ENCODE measurements at places on chromosomes 7 and 10. TPM values are rescaled to one million over a fixed set of nuclear protein-coding genes. Genes with fewer than 3 reads are reported as not detected.

- H3K36me3 ChIP-seq, result no peaks in the 10 kb centered on the region
- no peaks in the 10 kb centered on the region for H3K27me3 ChIP-seq
- no peaks in the 10 kb centered on the region for H3K4me1 ChIP-seq
- H3K4me3 ChIP-seq, result no peak overlapping the region
- DNase-seq, result no peak
- no peak overlapping the region for H3K27ac ChIP-seq
Observed at GRCh38 chr7:97580205-97580604, 151.7 kb upstream of the TAC1 start.

- H3K27me3 ChIP-seq, result no peaks in the 10 kb centered on the region
- no peak overlapping the region for H3K4me3 ChIP-seq
Observed at GRCh38 chr7:18004372-18004771, 23.3 kb downstream of the PRPS1L1 start.

GRCh38 chr7:44995555-44996493 is 4.2 kb upstream of the CCM2 start:
- no peak overlapping the region for H3K27ac ChIP-seq
- H3K27me3 ChIP-seq, result no peaks in the 10 kb centered on the region
- H3K4me3 ChIP-seq, result no peak overlapping the region
- no peaks in the 10 kb centered on the region for H3K36me3 ChIP-seq

DNA sequence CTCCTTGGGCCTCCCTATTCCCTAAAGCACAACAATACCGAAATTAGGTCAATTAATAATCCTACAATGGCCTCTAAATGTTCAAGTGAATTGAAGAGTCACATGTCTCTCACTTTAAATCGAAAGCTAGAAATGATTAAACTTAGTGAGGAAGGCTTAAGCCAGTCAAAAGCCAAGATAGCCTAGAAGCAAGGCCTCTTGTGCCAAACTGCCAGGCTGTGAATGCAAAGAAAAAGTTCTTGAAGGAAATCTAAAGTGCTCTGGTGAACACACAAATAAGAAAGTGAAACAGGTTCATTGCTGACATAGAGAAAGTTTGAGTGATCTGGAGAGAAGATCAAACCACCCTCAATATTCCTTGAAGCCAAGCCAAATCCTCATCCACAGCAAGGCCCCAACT is 57.2 kb downstream of the SLC29A4 start:
- DNase-seq, result no peak
- H3K27ac ChIP-seq, result no peak overlapping the region
- no peaks in the 10 kb centered on the region for H3K27me3 ChIP-seq
- H3K4me1 ChIP-seq, result no peaks in the 10 kb centered on the region

The TUBB8 gene
- not detected for total RNA-seq

Measured in CD8-positive, alpha-beta memory T cell (primary cell).